ENCODE measurements at places on chromosomes 16 and 17.

DNA sequence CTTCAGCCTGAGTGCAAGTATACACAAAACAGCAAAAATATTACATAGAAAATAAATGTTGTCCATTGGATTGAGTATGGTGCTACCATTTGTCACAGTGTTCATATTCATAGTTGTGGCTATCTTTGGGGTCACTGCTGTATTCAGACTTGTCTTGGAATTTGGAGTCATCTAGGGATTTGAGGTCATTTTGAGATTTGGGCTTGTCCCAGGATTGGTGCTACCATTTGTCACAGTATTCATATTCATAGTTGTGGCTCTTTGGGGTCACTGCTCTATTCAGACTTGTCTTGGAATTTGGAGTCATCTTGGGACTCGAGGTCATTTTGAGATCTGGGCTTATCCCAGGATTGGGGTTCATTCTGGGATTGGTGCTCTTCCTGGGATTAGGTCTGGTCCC lies 24.8 kb downstream of the OMG start:
- DNase-seq, result no peak

DNA sequence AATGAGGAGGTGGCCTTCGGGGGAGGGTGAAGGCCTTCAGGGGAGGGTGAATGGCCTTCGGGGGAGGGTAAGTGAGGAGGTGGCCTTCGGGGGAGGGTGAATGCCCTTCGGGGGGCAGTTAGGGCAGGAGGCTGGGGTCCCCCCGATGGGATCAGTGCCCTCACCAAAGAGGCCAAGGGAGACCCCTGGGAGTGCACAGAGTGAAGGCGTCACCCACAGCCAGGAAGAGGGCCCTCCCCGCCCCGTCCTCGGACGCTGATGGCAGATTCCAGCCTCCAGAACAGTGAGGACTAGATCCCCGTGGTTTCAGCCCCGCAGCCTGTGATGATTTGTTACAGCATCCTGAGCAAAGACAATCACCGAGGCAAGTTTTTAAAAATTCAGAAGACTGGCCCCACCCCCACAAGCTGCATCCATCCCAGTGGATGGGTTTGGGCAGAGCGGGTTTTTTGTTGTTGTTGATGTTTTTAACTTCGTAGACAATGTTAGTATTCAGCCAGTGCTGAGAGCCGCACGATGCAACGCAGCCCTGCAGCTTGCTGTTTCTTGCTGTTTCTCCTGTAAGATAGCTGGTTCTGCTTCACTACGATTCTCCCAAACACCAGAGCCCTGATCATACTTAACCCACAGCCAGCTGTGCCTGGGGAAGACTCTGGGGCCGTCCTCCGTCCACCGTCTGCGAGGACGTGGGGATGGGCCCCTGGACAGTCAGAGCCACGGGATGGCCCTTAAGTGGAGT lies 40.7 kb upstream of the CBFA2T3 start:
- DNase-seq, result no peak

GRCh38 chr16:53773150-53773846 lies 69.3 kb downstream of the FTO start:
- peak; percentile 79 for DNase-seq

GRCh38 chr16:82034981-82035612 lies at the start of gene HSD17B2:
Gene HSD17B2, plus strand, starts transcription at chr16:82035253. Its CDS starts 172 bp downstream, at chr16:82035425.
- peak; percentile 7 for DNase-seq

GRCh38 chr16:13944816-13945215 lies 24.9 kb downstream of the ERCC4 start:
- DNase-seq, result peak; percentile 7

GRCh38 chr16:27639561-27640276 lies 89.8 kb downstream of the KATNIP start:
- peak; percentile 65 for DNase-seq

GRCh38 chr17:57499648-57500049 lies 243.3 kb downstream of the MSI2 start:
- DNase-seq, result no peak

GRCh38 chr17:32266389-32267301 lies 1.0 kb downstream of the RHBDL3 start:
- DNase-seq, result no peak

- DNase-seq, result no peak
Measured at GRCh38 chr16:85778873-85779272, 20.5 kb downstream of the EMC8 start.

DNA sequence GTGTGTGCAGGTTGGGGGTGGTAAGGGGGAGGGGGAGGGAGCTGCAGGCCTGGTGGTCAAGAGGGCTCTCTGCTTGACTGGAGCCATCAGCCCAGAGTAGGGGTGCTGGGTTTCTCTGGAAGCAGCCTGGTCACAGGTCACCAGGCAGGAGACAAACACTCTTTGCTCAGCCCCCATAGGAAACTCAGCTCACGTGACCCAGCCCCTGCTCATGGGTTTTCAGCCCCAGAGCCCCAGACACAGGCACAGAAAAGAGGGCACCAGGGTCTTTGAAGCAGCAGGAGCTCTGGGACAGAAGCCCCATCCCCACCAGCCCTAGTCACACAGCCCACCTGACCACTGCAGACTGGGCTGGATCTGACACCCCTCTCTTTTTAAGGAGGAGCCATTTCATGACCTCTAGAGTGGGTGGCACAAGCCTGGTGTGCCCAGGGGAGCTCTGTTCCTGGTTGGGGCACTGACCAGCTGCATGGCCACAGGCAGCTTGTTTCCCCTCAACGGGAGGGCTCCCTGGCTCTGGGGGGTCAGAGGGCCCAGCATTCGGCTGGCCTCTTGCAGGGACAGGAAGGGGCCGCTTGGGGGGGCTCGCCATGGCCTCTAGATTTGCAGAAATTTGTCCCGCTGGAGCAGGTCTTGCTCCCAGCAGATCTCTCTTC lies 13.8 kb upstream of the CD79B start:
- DNase-seq, result no peak

DNA sequence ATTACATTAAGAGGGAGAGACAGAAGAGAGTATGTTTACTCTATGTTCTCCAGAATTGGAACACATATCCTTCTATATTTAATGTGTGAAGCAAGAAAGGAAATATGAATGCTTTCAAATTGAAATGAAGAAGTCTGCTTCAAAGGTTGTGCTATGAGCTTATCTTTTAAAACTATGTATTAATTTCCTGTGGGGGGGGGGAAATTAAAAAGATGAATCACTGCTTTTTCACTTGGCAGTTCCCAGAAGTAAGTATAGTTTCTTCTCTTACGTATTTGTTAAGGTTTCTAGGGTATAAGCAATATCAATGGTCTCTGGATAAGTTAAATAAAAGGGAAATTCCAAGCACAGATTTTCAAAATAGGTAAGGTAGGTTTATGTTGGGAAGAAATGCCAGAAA lies 7.0 kb downstream of the TERF2 start:
- DNase-seq, result peak; percentile 6

DNA sequence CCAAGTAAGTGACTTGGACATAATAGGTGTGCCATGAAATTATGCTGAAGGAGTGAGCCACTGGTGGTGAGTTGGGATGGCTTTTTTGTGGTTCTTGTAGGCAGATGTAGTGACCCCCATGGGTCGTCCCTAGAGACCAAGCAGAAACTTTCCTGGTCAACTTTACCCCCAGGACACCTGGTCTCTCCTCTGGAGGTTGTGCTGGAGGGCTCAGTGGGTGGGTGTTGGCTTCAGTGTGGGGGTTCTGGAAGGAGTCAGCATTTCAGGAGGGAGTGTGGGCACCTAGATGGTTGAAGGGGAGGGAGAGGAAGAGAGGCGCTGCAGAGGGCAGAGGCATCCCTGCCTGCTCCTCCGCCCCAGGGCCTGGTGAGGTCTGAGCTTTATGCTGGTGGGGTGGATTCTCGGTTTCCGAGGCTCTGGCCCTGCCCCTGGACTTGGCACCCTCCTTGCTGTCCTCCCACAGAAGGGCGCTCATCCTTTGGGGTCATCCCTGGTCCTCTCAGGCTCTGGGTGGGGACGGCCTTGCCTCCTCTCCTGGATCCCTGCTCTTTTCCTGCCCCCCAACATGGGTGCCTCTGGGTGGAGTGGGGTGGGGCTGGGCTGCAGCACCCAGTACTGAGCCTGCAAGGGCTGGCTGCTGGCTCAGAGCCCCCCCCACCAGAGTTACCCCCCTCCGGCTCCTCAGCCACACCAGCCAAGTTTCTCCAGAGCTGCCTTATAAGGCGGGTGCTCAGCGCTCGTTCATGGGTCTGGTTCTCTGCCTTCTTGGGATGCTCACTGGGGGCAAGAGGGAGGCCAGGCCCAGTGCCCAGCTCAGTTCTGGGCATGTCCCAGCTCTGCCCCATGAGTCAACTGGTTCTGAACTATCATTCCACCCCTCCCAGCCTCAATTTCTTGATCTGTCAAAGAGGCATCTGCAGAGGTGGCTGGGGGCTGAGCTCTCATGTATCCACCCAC lies 266.8 kb downstream of the SEC14L1 start:
- no peak for DNase-seq

DNA sequence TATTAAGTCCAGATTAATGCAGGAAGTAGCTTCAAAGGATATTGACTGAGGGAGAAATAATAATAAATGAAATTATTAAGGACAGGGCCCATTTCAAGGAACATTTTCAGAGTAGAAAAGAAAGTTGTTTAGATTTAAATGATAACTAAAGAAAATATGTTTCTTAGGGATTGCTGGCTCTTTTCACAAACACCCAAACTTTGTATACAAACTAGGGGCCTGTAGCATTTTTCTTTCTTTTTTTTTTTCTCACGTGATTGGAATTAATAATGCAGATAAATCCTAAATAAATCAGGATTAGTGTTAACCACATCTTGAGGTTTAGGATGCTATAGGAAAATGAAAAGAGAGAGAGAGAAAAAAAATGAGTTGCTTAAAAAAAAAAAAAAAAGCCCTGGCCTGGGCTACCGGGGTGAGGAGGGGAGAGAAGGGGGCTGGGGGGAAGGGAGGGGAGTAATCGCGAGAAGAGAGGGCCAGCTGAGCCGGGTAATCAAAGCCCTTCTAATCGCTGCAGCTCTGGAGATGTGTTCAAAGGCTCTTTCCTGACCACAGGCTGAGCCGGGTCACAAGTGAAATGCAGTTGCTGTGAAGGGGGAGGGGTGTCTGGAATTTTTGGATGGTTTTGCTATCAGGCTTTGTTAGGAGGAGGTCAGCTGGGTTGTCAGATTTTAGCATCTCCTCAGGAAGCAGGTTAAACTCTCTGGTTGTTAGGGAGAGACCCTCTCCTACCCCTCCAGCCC lies 104.6 kb upstream of the ZFHX3 start:
- no peak for DNase-seq

GRCh38 chr16:13864689-13865088 lies 55.3 kb upstream of the ERCC4 start:
- no peak for DNase-seq

DNA sequence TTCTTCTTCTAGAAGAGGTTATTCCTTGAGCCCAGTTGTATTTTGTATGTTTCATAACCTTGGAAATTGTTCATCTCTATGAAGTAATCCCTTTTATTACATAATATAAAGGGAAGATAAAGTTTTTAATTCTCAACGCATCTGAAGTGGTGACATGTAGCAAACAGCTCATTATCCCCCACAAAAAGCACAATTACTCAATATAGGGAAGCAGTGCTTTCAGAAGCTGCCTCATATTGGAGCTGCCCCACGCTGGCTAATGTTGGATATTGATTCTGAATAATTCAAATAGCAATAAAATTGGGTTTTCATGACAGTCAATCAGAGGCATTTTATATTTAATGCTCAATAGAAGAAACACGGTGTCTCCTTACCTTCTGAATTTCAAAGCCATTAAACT lies 604.3 kb upstream of the RBFOX1 start:
- DNase-seq, result no peak

- DNase-seq, result no peak
Measured at GRCh38 chr17:66509926-66510325, 207.5 kb downstream of the PRKCA start.

- no peak for DNase-seq
Measured at GRCh38 chr16:28040039-28040438, 23.5 kb downstream of the GSG1L start.

GRCh38 chr16:87956365-87957231 lies 5.4 kb downstream of the BANP start:
- peak; percentile 85 for DNase-seq

DNA sequence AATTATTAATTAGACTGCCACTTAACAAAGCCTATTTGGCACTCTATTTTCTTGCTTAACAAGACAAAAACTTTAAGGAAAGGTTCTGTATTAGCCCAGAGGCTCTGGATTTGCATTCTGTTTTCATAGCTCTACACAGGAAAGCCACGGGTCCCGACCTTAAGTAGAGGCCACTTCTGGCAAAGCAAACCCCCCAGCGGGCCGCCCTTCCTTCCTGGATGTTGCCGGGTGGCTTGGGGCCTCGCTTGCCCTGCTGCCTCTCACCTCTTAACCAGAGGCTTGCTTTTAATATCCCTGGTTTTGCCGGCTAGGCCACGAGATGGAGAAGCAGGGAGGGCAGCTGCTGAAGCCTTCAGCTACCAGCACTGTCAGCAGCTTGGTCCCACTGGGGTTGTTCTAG lies 4.4 kb downstream of the RTN4RL1 start:
- DNase-seq, result no peak

DNA sequence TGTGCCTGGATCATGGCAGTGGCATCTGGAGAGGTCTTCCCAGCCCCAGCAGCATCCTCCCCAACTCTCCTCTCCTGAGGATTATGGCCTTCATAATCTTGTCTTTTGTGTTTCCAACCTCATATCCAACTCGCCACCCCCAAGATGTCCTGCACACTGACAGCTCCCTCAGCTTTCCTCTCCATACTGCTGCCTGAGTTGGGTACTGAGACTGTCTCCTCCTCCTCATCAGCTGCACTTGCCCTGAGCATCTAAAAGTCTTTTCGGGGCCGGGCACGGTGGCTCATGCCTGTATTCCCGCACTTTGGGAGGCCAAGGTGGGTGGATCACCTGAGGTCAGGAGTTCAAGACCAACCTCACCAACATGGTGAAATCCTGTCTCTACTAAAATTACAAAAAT lies 2.0 kb downstream of the CD300LB start:
- no peak for DNase-seq

GRCh38 chr17:14760212-14760611 lies 459.3 kb downstream of the HS3ST3B1 start:
- no peak for DNase-seq

GRCh38 chr16:30185683-30186421 lies 2.5 kb downstream of the CORO1A start:
- no peak for DNase-seq
